ENCODE measurements at places on chromosomes 5 and 9.

GRCh38 chr5:17761326-17761725 is 127.1 kb downstream of the TAF11L14 start:
- DNase-seq = no peak

- DNase-seq = no peak
Measured at GRCh38 chr5:120158211-120158610, 305.9 kb upstream of the PRR16 start.

- DNase-seq = no peak
Measured at GRCh38 chr9:13424872-13425271, 145.4 kb upstream of the MPDZ start.

DNA sequence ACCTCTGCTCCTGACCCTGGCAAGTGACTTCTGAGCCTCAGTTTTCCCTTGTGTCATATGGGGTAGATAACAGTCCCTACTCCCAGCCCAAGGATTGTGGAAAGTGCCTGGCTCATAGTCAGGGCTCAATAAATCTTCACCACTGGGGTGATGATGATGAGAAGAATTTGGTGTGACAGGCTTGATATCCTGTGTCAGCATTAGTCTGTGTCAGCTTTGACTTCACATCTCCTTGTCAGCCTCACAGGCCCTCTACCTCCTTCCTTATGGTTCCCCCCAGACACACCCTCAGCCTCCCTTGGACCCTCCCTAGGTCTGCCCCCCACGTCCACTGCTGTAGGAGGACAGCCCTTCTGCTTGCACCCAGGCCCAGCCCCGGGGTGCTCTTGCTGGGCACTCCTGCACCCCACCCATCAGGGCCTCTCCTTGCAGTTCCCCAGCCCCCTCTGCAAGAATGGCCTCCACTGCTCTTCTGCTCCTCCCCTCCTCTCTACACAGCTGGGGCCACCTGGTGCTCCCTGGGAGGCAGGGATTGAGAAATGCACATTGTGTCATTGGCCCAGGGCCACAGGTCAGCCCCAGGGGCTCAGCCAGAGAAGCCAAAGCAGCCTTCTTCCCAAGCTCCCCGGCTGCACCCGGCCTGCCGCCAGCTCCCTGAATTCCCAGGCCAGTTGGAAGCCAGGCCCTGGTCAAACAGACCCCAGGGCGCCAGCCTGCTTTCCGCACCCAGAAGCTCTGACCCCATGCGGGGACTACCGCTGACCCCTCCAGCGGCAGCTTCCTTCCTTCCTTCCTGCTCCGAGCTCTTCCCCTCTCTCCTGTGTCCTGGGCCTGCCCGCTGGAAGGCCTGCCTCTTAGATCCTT is 7.7 kb downstream of the FGFR4 start:
- DNase-seq = no peak

- DNase-seq = no peak
Measured at GRCh38 chr9:137318602-137319001, 16.5 kb upstream of the NRARP start.

DNA sequence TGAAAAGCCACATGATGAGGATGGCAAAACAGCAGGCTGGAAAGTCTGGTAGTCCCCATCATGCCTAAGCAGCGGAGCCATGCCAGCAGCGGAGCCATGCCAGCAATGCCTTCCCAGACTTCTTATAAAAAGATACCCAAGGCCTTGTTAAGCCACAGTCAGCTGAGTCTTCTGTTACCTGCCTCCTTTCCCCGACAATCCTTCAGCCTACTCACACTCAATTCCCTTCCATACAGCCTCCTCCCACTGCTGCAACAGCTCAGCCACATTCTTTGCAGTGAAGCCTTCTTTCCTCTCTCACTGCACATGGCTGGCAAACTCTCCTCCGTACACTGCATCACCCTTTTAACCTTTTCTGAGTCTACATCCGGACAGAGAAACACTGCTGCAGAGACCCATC is 114.9 kb downstream of the AUH start:
- no peak for DNase-seq

- no peak for DNase-seq
Measured at GRCh38 chr9:2967766-2968165, 123.9 kb upstream of the PUM3 start.

DNA sequence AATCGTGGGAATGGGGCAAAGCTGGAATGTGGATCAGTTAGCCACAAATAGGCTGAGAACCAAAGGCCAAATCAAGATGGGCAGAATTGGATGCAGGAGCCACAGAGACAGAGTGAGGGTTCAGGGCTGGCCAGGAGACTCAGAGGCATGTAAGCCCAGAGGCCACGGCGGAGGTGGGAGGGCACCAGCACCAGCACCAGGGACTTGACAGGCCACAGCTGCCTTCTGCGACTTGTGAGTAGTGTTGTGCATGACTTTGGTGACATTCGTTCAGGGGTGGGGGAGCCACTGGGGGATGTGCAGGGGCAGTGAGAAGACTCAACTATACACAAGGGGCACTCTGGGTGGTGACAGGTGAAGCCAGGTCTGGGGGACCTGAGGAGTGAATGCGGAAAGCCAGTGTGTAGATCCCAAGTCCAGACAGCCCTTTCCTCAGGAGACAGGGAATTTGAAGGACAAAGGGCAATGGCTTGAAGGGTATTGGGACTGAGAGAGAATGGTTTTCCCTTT is 53.2 kb downstream of the TMOD1 start:
- DNase-seq = no peak

- DNase-seq = no peak
Measured at GRCh38 chr5:543755-544674, 19.8 kb upstream of the SLC9A3 start.

- no peak for DNase-seq
Measured at GRCh38 chr9:68651280-68651893, 53.7 kb upstream of the PIP5K1B start.

GRCh38 chr9:100465274-100465673 is 7.7 kb upstream of the TMEFF1 start:
- DNase-seq = no peak

- no peak for DNase-seq
Measured at GRCh38 chr9:108722396-108722795, 133.4 kb downstream of the ACTL7B start.

GRCh38 chr9:73270967-73271721 is 119.5 kb downstream of the ANXA1 start:
- DNase-seq = no peak

GRCh38 chr5:10652151-10652550 is 88.3 kb downstream of the ANKRD33B start:
- DNase-seq = no peak
